ENCODE measurements at places on chromosomes 2 and 18.

DNA sequence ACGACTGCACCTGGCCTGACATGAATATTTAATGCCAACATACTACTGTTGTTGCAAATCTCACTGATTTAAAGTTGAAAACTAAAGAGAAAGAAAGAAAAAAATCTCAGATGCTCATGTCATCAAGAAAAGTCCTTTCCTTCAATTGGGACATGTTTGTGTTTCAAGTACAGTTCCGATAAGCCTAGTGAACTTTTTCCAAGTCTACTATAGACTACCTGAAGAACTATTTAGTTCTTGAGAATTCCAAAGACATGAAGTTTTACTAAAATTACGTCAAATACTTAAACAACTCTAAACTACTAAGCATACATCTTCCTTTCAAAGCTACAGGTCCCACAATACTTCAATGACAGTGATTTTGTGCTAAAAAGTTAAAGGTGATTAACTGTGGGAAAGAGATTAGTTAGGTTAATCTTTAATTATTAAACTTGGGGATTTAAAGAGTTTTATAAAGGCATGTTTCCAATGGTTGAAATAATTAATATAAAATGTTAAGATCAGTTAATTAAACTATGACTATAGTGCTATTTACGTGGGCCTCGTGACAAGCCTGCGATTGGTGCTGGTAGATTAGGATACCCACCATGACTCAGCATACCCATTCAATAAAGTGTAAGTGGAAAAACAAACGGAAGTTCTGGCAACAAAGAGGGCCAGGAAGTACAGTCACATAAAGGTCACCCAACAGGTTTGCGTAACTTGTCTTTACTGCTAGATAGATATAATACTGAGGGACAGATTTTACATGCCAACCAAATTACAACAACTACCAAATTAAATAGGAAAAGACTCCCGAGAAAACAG is 55.5 kb downstream of the SEPTIN10 start:
- no peak for ATAC-seq

DNA sequence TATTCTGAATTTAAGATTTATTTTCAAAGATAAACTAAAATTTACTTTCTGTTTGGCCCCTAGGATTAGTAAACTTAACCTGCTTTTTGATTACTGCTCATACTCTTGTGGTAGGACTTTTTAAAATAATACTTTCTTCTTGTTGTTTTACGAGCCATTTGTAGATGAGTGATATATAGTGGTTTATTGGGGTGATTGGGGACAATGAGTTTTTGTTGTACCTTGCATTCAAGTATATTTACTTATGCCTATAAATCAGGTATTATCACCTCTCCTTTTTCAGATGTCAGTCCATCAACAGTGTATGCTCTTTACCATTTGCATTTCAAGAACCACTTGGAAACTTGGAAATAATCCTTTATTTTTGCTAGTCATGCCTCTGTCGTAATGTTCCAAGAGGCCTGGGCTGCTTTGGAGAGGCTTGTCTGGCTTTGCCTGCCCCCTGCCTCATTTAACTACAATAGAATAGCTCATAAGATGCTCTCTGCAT is 131.3 kb downstream of the COMMD1 start:
- no peak for ATAC-seq

DNA sequence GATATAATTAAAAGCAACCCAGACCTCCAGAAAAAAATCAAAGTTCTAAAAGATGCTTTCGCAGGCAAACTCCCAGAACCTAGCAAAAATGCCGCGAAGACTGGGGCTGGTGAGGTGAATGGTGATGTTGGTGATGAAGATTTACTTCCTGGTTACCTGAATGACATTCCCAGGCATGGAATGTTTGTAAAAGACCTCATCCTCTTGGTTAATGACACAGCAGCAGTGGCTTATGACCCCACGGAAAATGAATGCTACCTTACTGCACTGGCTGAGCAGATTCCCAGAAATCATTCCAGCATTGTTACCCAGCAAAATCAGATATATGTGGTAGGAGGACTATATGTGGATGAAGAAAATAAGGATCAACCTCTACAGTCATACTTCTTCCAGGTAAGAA is 994 bp downstream of the KLHL41 start:
- no peak for ATAC-seq

DNA sequence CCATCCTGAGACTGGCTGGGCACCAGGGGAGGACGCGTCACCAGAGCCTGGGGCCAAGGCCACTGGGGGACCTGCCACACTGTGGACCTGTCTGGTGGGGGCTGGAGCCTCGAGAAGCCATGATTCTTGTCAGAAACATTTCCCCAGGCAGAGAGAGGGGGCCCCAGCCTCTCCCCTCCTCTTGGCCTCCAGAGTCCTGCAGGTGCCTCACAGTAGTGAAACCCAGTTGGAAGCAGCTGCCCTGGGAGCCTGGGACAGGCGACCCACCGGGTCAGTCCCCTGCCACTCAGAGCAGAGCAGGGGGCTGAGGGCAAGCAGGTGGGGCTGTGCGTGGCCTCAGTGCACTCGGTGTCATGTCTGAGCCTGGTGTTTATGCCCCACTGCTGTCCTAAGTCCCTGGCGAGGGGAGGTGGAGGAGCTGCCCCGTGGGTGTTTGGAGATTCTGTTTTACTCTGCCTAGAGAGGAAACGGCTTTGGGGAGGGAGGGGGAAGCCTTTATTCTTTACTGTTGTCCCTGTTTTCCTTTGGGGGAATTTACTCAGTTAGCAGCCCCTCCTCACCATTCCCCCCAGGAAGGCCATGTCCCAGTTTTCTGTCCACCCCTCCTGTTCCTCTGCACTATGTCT is 7.7 kb downstream of the OXER1 start:
- no peak for ATAC-seq

GRCh38 chr2:8693157-8693821 is 11.4 kb downstream of the ID2 start:
- no peak for ATAC-seq

DNA sequence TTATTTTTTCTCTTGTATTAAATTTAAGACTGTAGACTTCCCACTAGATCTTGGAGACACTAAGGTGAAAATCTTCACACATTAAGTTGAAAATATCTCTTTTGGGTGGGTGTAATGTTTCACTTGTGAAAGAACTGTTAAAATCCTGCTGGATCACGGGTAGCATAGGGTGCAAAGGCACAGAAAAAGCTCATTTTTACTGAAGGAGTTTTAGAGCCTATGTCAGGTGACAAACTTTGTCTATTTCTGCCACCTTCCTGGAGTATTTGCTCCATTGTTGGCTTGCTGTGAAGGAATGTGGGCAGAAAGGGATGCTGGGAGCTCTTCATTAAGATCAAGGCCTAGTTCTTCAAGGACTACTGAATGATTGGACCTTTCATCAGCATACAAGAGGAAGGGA is 119.4 kb downstream of the FMNL2 start:
- ATAC-seq, result no peak

DNA sequence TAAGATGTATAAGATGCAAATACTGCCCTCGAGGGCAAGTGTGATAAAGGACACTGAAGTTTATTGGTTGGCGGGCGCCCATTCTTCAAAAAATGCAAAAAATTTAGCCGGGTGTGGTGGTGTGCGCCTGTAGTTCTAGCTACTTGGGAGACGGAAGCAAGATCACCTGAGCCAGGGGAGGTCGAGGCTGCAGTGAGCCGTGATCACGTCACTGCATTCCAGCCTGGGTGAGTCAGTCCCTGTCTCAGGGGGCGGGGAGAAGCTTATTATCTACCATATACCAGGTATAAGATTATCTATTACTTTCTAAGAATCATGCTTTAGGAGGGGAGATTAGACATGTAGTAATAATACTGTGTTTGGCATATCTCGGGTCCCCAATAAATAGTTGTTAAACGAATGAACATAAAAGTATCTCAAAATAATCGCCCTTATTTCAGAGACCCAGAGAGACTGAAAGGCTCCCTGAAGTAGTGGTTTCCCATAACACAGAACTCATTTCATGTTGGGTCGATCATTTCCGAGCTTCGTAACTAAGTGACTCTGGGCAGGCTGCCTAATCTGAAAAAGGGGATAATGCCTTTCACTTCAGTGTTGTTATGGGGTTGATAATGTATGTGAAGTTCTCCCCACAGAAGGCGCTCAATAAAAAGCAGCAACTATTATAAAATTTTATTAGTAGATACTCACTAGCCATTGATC is 1.2 kb upstream of the SELENOI start:
- no peak for ATAC-seq

DNA sequence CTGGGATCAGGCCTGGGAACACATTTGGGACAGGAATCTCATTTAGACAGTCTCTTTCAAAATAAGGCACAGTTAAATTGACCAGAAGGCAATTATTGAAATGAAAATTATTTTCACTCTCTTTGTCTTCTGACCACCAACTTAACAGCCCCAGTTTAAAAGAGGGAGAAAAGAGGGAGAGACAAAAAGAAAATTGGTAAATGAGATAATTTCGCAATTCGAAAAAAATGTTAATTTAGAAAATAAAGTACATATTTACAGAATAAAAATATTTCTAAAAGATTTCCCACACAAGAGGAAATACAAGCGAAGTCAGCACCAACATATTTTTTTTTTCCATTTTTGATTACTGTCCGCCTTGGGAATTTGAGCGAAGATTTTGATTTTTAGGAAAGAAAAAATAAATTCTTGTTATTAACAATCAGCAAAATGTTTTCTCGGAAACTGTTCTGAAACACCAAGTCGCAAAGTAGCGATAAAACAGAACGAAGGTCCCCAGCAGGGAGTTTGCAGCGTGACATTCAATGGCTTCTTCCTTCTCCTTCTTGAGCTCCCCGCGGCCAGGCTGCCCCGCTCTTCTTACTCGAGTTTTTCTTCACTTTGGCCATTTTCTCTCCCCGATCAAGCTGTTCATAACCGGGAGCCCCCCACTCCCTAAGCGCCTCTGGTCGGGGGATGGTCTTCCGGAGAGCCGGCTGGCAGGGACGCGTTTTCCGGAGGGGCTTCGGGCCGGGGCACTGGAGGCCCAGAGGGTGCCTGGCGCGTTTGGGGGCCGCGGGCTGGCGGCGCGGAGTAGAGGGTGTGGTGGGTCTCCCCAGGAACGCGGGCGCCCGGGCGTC is 5.0 kb downstream of the SP9 start:
- no peak for ATAC-seq

GRCh38 chr2:58494071-58494501 is 253.0 kb upstream of the FANCL start:
- ATAC-seq, result no peak

DNA sequence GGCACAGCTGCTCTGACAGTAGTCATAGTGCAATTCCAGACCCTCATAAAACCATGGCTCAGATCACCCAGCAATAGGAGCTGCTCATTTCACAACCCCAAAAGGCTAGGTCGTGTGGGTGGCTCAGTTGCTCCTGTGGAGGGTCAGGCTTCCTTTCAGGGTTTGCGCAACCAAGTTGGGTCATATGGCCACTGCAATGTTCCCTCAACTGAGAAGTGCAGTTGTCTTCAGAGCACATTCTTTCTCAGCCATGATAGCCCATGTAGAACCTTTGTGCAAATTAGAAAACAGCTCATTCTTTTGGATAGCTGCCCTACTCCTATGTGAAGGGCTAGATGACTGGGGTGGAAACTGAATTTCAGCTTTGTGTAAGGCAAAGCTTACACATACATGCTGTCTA is 3.2 kb downstream of the SERPINB13 start:
- no peak for ATAC-seq

DNA sequence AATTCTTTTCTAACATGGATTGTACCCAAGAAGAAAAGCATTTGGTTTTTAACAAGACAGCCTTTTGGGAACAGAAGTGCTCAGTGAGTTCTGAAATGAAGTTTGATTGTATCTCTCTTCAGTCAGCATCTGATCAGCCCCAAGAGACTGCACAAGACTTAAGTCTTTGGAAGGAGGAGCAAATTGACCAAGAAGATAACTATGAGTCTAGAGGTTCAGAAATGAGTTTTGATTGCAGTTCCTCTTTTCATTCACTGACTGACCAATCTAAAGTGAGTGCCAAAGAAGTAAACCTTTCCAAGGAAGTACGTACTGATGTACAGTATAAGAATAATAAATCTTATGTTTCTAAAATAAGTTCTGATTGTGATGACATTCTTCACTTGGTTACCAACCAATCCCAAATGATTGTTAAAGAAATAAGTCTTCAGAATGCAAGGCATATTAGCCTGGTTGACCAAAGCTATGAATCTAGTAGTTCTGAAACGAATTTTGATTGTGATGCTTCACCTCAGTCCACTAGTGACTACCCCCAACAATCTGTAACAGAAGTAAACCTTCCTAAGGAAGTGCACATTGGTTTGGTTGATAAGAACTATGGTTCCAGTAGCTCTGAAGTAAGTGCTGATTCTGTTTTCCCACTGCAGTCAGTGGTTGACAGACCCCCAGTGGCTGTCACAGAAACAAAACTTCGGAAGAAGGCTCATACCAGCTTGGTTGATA is 31.2 kb downstream of the ZDBF2 start:
- peak; percentile 70 for ATAC-seq

DNA sequence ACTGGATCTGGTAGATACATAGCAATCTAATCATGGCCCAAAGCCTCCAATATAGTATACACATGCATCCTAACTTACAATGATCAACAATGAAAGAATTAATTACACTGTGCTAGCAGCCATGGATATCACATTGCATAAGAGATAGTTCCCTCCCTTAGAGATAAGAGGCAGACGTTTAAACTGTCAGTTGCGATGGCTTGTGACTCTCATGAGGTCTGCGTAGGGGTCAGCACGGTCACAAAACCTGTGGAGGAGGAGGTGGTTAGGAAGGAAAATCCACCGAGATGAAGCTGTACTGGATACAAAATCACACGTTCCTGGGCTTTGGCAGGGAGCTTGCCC is 800 bp upstream of the RALB start:
- ATAC-seq, result no peak

DNA sequence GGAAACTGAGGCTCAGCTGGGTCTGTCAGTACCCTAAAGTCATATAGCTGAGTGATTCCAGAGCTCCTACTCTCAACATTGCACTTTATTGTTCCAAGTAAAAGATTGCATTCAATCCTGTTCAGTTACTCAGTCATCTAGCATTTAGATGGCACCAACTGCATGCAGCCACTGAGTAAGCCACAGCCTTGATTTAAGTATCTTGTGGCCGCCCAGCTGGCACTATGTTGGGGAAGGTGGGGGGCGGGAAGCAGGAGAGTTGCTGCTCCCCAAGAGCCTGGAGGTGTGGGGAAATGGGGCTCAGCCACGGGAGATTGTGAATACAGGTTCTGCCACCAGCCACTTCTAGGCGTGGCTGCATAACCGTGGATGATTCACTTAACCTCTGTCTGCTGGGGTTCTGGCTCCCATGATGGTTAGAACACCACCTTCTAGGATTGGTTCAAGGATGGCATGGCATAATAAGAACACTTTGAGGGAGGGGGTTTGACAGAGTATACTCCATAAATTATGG is 17.1 kb downstream of the ZFP36L2 start:
- no peak for ATAC-seq

DNA sequence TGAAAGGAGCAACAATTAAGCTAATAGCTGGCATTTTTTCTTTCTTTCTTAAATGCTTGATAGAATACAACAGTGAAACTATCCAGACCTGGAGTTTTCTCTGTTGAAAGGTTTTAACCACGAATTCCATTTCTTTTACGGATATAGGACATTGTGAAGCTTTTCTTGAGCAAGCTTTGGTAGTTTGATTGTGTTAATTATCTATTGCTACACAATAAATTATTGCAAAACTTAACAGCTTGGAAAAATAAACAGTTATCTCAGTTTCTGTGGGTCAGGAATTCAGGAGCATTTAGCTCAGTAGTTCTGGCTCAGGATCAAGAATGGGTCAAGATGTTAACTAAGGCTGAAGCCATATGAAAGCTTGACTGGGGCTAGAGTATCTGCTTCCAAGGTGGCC is 11.7 kb downstream of the PHOSPHO2 start:
- no peak for ATAC-seq

- no peak for ATAC-seq
Observed at GRCh38 chr2:165406173-165406572, 63.3 kb upstream of the CSRNP3 start.

- peak; percentile 65 for ATAC-seq
Observed at GRCh38 chr2:84906900-84907714, 1.7 kb downstream of the TMSB10 start.

- no peak for ATAC-seq
Observed at GRCh38 chr2:122652670-122653069, 897.2 kb downstream of the TSN start.
